ENCODE measurements at places on chromosomes 2 and 18.

DNA sequence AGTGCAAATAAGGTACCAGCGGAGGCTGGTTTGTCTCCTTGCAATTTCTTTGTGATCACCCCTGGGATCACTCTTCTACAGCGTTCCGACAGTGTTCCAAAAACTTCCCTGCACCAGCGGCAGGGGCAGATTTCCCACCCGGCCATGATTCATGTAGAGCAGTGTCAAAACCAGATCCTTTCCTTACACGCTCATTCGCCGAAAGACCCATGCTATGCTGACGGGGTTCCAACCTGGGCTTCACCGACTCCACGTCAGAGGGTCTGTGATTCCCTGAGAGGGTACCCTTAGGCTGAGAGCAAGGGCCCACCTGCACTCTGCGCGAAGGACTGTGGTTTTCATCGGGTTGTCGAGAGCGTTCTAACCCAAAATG lies 423 bp upstream of the TTC27 start:
- peak overlapping the region; percentile 88 for H3K4me3 ChIP-seq
- no peaks in the 10 kb centered on the region for H3K27me3 ChIP-seq
- H3K36me3 ChIP-seq, result no peaks in the 10 kb centered on the region
- peak overlapping the region; percentile 76 for H3K27ac ChIP-seq

DNA sequence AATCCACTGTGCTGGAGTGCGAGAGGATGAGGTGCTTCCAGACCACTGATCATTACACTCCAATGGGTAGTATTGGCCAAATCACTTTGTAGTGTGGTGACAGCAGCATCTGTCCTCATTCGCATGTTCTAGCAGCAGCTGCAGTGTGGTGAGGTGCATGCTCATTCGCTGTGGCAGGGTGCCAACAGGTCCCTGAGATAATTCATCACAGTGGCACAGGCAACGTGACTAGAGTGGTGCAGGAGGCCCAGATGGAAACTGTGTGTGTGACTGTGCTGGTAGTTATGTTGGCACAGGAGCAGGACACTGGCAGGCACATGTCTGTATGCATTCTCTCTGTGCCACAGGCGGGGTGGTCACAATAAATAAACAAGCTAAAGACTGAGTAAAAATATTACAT lies 329.5 kb upstream of the SYT4 start:
- no peaks in the 10 kb centered on the region for H3K36me3 ChIP-seq
- H3K27ac ChIP-seq, result no peak overlapping the region
- no peak for DNase-seq

GRCh38 chr18:48820483-48821250 lies 130.1 kb downstream of the SMAD7 start:
- no peak overlapping the region for H3K4me3 ChIP-seq
- no peak overlapping the region for H3K27ac ChIP-seq
- H3K27me3 ChIP-seq, result no peaks in the 10 kb centered on the region
- no peak for DNase-seq

DNA sequence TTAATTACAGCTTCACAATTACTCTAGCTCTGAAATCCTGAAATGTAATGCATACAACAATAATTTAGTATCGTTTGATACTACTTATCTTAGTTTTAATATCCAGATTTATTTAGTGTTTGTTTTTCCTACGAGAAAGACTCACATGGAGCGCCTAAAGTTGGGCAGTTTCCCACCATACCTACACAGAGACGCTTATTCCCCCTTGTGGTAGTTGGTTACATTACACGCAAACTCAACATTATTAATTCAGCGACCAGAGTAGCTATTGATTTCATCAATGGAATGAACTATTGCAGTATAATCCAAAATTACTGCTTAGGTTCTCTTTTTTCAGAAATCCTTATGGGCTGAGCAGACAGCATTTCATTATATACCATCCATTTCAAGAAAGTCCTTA lies 164.0 kb upstream of the REG3G start:
- H3K4me3 ChIP-seq, result no peak overlapping the region
- H3K27me3 ChIP-seq, result no peaks in the 10 kb centered on the region
- H3K36me3 ChIP-seq, result no peaks in the 10 kb centered on the region
- DNase-seq, result peak; percentile 74
- H3K4me1 ChIP-seq, result no peaks in the 10 kb centered on the region
- H3K27ac ChIP-seq, result no peak overlapping the region

GRCh38 chr2:66110086-66110485 lies 324.8 kb upstream of the MEIS1 start:
- peaks cover 3% of the 10 kb centered on the region for H3K4me1 ChIP-seq
- H3K27me3 ChIP-seq, result no peaks in the 10 kb centered on the region
- no peaks in the 10 kb centered on the region for H3K36me3 ChIP-seq
- H3K27ac ChIP-seq, result no peak overlapping the region
- no peak for DNase-seq

GRCh38 chr18:75531212-75531850 lies 103.8 kb upstream of the SMIM21 start:
- no peaks in the 10 kb centered on the region for H3K36me3 ChIP-seq
- no peak overlapping the region for H3K4me3 ChIP-seq
- H3K4me1 ChIP-seq, result no peaks in the 10 kb centered on the region
- H3K27ac ChIP-seq, result no peak overlapping the region
- no peak for DNase-seq

- H3K36me3 ChIP-seq, result no peaks in the 10 kb centered on the region
- no peaks in the 10 kb centered on the region for H3K27me3 ChIP-seq
- H3K4me1 ChIP-seq, result no peaks in the 10 kb centered on the region
- no peak overlapping the region for H3K4me3 ChIP-seq
Measured at GRCh38 chr2:3288470-3289170, 89.0 kb downstream of the EIPR1 start.

- H3K27me3 ChIP-seq, result no peaks in the 10 kb centered on the region
- no peak for DNase-seq
- H3K36me3 ChIP-seq, result no peaks in the 10 kb centered on the region
- no peak overlapping the region for H3K4me3 ChIP-seq
- H3K27ac ChIP-seq, result no peak overlapping the region
Measured at GRCh38 chr2:195574312-195574711, 82.7 kb upstream of the SLC39A10 start.

DNA sequence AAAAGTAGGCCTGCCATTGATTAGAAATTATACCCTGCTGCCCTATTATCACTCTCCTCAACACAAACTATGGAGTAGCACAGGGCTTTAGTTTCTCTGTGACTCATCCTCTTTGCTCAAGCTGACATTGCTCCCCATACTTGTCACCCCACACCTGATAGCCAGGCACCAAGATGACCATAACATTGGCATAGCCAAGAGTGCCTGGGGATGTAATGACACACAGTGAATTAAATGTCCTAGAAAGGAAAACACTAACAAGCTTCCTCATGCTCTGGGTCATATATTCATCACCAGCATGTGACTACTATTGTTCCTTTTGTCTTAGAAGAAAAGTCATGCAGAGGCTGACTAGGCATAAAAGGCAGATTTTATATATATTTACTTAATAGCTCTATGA lies 137.8 kb upstream of the RND3 start:
- H3K4me1 ChIP-seq, result peaks cover 4% of the 10 kb centered on the region
- H3K27me3 ChIP-seq, result no peaks in the 10 kb centered on the region
- DNase-seq, result no peak
- no peak overlapping the region for H3K4me3 ChIP-seq

DNA sequence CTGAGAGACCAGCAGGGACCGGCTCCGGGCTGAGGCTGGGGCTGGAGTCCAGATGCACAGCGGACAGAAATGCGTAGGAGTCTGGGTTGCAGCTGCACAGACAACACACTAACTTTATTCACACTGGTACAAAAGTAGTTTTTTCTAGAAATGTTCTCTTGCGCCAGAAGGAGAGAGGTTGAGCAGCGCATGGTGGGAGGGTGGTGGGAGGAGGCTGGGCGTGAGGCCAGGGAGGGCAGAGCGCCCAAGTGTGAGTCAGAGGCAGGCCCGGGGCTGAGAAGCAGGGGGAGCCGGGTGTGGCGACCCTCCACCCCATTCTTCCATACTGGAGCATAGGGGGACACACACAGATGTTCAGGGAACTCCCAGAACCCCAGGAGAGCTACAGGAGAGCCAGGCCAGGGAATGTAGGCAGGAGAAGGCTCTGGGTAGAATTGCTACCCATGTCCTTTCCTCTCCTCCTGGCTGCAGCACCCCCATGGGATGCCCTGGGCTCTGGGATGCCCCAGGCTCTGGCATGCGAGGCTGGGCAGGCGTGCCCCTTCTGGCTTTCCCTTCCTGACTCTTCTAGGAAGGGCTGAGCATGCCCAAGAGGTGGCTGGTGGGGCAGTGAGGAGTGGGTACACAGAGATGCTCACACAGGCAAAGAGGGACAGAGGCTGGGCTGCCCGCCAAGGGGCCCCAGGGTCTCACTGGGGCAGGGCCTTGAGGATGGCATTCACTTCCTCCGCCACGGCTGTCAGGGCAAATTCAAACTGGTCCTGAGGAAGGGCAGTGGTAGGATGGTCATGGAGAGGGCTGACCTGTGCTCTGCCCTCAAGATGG lies 10.6 kb downstream of the DNAJB2 start:
- DNase-seq, result no peak
- H3K27ac ChIP-seq, result no peak overlapping the region
- no peak overlapping the region for H3K4me3 ChIP-seq
- H3K36me3 ChIP-seq, result no peaks in the 10 kb centered on the region
- peaks cover 7% of the 10 kb centered on the region for H3K27me3 ChIP-seq

DNA sequence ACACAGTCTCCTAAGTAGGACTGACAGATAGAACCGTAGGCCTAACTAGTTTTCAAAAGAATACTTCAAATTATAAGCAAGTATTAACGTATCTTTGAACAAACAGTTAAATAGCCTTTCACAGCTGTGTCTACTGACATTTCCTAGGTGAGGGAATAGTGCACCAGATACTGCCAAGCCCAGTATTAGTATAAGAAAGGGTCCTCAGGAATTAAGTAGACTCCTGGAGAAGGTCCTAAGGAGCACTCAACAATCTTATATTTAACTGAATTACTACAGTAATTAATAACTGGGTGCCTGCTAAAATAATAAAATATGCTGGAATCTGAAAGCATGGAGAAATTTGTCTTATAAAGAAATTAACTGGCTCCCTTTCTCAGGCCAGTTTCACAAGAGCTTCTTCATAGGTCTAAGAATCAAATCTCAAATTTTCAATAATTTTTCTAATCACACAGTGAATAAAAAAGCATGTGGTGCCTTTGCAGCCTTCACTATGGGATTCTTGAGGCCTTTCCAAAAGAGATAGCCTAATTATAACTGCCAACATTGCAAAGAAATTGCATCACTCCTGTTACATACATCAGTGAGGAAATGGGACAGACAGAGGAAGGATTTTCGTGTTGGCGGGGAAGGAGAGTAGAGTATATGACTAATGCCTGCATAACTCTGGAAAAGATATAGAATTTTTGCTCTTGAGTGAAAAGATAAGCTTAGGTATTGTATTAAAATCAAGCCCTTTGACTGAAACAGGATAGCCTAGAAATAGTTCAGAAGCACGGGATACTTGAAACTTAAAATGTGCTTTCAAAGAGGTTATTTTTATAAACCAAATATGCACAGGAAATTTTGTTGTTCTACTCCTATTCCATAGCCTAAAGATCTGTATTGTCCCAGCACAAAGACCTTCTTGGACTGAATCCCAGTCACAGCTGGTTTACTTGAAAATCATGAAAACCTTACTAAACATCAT lies 228.6 kb upstream of the STK17B start:
- no peaks in the 10 kb centered on the region for H3K36me3 ChIP-seq
- no peak for DNase-seq
- no peak overlapping the region for H3K4me3 ChIP-seq
- H3K27me3 ChIP-seq, result no peaks in the 10 kb centered on the region
- H3K27ac ChIP-seq, result no peak overlapping the region
- no peaks in the 10 kb centered on the region for H3K4me1 ChIP-seq

DNA sequence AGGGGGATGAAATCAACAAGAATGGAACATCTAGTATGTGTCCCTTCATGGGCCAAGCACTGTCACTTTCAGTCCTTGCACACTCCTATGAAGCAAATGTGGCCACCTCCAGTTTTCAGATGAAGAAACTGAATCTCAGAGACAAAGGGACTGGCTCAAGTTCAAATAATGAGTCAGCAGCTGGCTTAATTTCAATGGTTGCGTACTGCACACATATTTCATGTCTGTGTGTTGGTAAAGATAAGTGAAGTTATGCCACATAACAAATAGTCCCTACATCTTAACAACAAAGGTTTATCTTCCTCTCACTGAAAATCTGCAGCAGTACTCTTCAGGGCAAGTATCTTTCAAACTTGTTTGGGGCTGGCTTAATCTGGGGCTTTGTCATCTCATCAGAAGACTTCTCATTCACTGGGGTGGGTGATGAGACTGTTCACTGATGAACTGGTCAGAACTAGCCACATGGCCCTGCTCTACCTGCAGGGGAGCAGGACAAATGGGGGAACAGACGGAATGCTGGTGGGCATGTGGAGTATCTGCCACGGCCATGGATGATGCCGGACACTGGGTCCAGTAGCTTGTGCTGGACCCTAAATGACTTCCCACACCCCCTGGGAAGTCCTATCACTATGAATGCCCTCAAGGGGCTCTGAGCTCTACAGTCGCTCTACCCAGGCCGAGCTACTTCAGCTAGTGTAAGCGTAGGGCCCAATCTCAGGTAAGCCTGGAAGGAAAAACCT lies 263.2 kb downstream of the CYP26B1 start:
- no peaks in the 10 kb centered on the region for H3K36me3 ChIP-seq
- DNase-seq, result no peak
- no peak overlapping the region for H3K4me3 ChIP-seq
- no peaks in the 10 kb centered on the region for H3K4me1 ChIP-seq
- no peaks in the 10 kb centered on the region for H3K27me3 ChIP-seq

DNA sequence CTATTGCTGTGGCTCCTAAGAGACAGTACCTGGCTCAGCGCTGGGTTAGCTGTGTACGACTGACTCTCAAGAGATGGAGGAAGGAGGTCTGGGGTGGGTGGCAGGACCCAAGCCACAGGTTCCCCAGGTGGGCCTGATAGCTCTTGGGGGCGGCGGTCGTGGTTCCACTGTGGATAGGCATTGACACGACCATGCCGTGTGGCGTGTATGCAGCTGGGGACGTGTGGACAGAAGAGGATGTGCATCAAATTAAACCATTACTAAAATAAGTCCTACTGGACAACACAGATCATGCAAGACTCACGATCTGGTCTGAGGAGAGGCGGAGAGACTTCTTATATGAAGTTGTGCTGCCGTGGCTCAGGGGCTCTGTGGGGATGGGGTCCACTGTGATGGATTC lies 78.1 kb downstream of the EMILIN2 start:
- no peaks in the 10 kb centered on the region for H3K27me3 ChIP-seq
- no peak overlapping the region for H3K4me3 ChIP-seq
- DNase-seq, result no peak
- H3K36me3 ChIP-seq, result peaks cover 5% of the 10 kb centered on the region
- H3K27ac ChIP-seq, result no peak overlapping the region
- no peaks in the 10 kb centered on the region for H3K4me1 ChIP-seq

- H3K4me1 ChIP-seq, result no peaks in the 10 kb centered on the region
- no peak overlapping the region for H3K27ac ChIP-seq
- no peaks in the 10 kb centered on the region for H3K27me3 ChIP-seq
- H3K4me3 ChIP-seq, result no peak overlapping the region
- no peak for DNase-seq
Measured at GRCh38 chr2:131127981-131128380, 22.8 kb downstream of the PLEKHB2 start.

GRCh38 chr18:27298214-27298804 lies 113.2 kb upstream of the CHST9 start:
- H3K27ac ChIP-seq, result no peak overlapping the region
- H3K4me1 ChIP-seq, result peaks cover 12% of the 10 kb centered on the region
- no peaks in the 10 kb centered on the region for H3K27me3 ChIP-seq
- DNase-seq, result peak; percentile 68
- no peaks in the 10 kb centered on the region for H3K36me3 ChIP-seq

- H3K27ac ChIP-seq, result no peak overlapping the region
- no peak for DNase-seq
- H3K27me3 ChIP-seq, result no peaks in the 10 kb centered on the region
- H3K36me3 ChIP-seq, result no peaks in the 10 kb centered on the region
- H3K4me3 ChIP-seq, result no peak overlapping the region
Measured at GRCh38 chr2:173764094-173764493, 201.1 kb downstream of the SP3 start.

GRCh38 chr2:233163486-233164103 lies 87.9 kb upstream of the ATG16L1 start:
- H3K27me3 ChIP-seq, result no peaks in the 10 kb centered on the region
- peaks cover 10% of the 10 kb centered on the region for H3K4me1 ChIP-seq
- H3K4me3 ChIP-seq, result no peak overlapping the region
- DNase-seq, result no peak
- no peak overlapping the region for H3K27ac ChIP-seq

All from GM23338 (cell line).